GM12878 (cell line): ENCODE measurements at places on chromosomes 6 and 20. TPM values are rescaled to one million over a fixed set of nuclear protein-coding genes. Genes with fewer than 3 reads are reported as not detected.

ACSS1 gene
- 44.4 and 44.9 TPM in 2 replicates for total RNA-seq

GHRH gene
- not detected in 2 replicates for total RNA-seq

NDRG3 gene
- 17.1 and 17.5 TPM in 2 replicates for total RNA-seq

LAMA2 gene
- 0.26 and 0.69 TPM in 2 replicates for total RNA-seq

BIRC7 gene
- not detected in 2 replicates for total RNA-seq

AKAP7 gene
- 0.21 and 0.33 TPM in 2 replicates for total RNA-seq

FKBP5 gene
- total RNA-seq, result 81.2 and 82.8 TPM in 2 replicates

THBD gene
- 0.05 TPM in 1 of 2 replicates, not detected in the other for total RNA-seq

OPN5 gene
- not detected in 2 replicates for total RNA-seq

SLCO4A1 gene
- total RNA-seq, result 13.3 and 16.1 TPM in 2 replicates

RIMS1 gene
- total RNA-seq, result 0.58 and 0.59 TPM in 2 replicates

MYMX gene
- not detected in 2 replicates for total RNA-seq

ENPP3 gene
- total RNA-seq, result not detected in 2 replicates

ZC3H12D gene
- total RNA-seq, result 14.1 and 15.7 TPM in 2 replicates

LY6G5B gene
- 11.1 and 16.5 TPM in 2 replicates for total RNA-seq

SLC24A3 gene
- not detected in 2 replicates for total RNA-seq

TOX2 gene
- total RNA-seq, result 40.5 and 40.6 TPM in 2 replicates

SNRPB2 gene
- 78.4 and 84.3 TPM in 2 replicates for total RNA-seq

LEMD2 gene
- total RNA-seq, result 30.4 and 35.2 TPM in 2 replicates

TAGAP gene
- 27.2 and 28.8 TPM in 2 replicates for total RNA-seq

CD24 gene
- 16.6 and 17.6 TPM in 2 replicates for total RNA-seq

PLCB1 gene
- 0.36 and 0.48 TPM in 2 replicates for total RNA-seq

FAM83D gene
- total RNA-seq, result 16.6 and 18.2 TPM in 2 replicates

PSMB8 gene
- 366 TPM in 2 replicates for total RNA-seq

SPATA25 gene
- total RNA-seq, result 1.0 and 2.4 TPM in 2 replicates

SMAP1 gene
- 23.2 and 24.6 TPM in 2 replicates for total RNA-seq

POPDC3 gene
- total RNA-seq, result not detected in 2 replicates

PTPRT gene
- 0.03 TPM in 1 of 2 replicates, not detected in the other for total RNA-seq

PRPH2 gene
- not detected in 2 replicates for total RNA-seq

PNLDC1 gene
- total RNA-seq, result 0.19 TPM in 1 of 2 replicates, not detected in the other

AGER gene
- 15.4 and 15.7 TPM in 2 replicates for total RNA-seq

TCF15 gene
- total RNA-seq, result not detected in 2 replicates

UBR2 gene
- total RNA-seq, result 14.2 and 14.3 TPM in 2 replicates

CENPB gene
- total RNA-seq, result 68.3 and 71.2 TPM in 2 replicates

CRNKL1 gene
- 14.3 and 15.1 TPM in 2 replicates for total RNA-seq

ADGRG6 gene
- total RNA-seq, result 0.13 and 0.29 TPM in 2 replicates

CFB gene
- total RNA-seq, result 0.44 and 0.72 TPM in 2 replicates

BLTP3A gene
- total RNA-seq, result 15.1 and 16.7 TPM in 2 replicates

PERP gene
- total RNA-seq, result 0.92 and 1.1 TPM in 2 replicates

GJA10 gene
- total RNA-seq, result not detected in 2 replicates

TNFRSF6B gene
- total RNA-seq, result not detected in 2 replicates

SPAG4 gene
- total RNA-seq, result 4.1 and 5.5 TPM in 2 replicates

TAF4 gene
- 16.9 and 19.5 TPM in 2 replicates for total RNA-seq

BPIFB1 gene
- total RNA-seq, result 0.13 TPM in 1 of 2 replicates, not detected in the other

WFDC2 gene
- not detected in 2 replicates for total RNA-seq

LY86 gene
- total RNA-seq, result 68.2 and 77.3 TPM in 2 replicates

KCNK5 gene
- 3.8 and 4.2 TPM in 2 replicates for total RNA-seq

VSTM2L gene
- total RNA-seq, result 1.3 and 1.5 TPM in 2 replicates

FRK gene
- total RNA-seq, result 1.6 and 1.7 TPM in 2 replicates

CLDN20 gene
- not detected in 2 replicates for total RNA-seq
